NCI-H526 treated with DMSO at 0.1 percent for 48 hours (cell line): ENCODE measurements at places on chromosomes 1 and 21.

- peak; percentile 16 for DNase-seq
These were observed 68.8 kb upstream of the WDR26 start for GRCh38 chr1:224503161-224504118.

GRCh38 chr1:58785442-58786058, 1.7 kb upstream of the JUN start:
- peak; percentile 78 for DNase-seq

DNA sequence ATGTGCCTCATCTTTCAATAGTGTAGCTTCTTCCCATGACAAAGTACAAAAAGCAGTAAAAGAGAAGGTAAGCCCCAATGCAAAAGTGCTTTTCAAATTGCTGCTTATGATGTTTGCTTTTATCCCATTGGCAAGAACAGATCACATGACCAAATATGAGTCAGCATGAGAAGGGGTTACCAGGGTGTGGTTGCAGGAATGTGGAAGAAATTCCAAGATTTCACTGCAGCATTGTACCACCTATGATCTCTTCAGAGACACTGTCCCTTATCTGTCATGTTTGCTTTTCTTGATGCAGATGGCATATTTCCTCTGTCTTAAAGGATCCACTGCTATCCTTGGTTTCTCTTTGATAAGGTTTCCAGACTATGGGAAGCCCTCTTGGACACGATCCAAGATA, 1006.9 kb upstream of the PRMT6 start:
- DNase-seq: no peak

DNA sequence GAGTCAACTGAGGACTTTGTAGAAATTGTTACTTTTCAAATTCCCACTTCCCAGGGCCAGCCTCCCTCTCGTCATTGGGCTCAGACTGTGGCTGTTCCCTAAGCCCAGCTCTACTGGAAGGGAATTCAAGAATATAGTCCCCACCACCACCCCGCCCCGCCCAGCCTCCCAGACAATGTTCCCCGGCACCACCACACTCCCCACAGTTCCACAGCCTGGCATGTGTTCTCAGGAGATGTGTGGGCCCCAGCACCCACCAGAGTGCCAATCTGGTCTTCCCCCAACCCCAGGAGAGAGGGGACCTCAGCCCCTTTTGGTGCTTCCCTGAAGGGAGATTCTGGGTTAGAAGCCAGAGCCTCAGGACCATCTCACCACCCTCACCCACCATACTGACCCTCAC, 120.1 kb downstream of the SYT2 start:
- DNase-seq: no peak

GRCh38 chr1:184152434-184152898, 100.9 kb downstream of the TSEN15 start:
- DNase-seq: no peak

DNA sequence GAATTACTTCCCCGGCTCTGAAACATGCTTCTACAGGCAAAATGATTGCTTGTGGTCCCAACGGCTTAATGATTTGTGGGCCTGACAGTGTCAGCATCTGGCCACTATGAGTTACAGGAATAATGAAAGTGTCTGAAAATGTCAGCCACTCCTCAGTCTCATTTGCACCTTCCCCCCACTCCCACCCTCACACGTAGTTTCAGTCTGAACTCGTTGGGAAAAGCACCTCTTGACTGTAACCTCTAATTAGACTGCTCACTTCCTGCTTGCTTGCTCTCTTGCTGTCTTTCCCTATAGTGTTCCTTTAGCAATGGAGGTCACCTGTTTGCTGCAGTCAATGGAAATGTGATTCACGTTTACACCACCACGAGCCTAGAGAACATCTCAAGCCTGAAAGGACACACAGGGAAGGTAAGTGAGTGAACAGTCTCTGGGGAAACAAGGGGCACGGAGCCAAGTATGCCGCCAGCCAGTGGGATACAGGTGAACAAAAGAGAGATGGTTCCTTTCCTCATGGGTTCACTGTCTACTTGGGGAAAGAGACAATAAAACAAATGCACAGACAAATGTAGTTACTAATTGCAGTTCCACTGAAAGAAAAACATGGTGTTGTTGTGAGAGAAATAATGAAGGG, 27.1 kb downstream of the CFAP57 start:
- DNase-seq: no peak

DNA sequence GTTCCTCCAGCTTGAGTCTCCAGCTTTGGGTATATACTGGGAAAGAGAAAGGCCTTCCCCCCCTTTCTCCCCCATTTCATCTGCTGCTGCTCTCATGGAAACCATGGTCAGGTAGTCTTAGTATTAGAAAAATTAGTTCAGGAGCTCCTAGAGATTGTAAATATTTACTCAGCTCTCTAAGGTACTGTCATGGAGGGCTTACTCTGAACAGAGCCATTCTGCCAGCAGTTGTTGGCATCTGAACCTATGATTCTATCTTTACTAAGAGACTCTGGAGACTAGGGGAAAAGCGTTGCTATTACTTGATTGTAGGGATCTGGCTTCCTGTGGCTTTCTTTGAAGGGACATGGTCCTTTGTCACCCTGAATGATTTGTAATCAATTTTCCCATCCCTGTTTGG, 6.1 kb downstream of the INTS3 start:
- no peak for DNase-seq

GRCh38 chr1:188062456-188062855, 1233.7 kb downstream of the PLA2G4A start:
- DNase-seq: no peak

- no peak for DNase-seq
These were observed 108.9 kb upstream of the PDC start for GRCh38 chr1:186569856-186570255.

DNA sequence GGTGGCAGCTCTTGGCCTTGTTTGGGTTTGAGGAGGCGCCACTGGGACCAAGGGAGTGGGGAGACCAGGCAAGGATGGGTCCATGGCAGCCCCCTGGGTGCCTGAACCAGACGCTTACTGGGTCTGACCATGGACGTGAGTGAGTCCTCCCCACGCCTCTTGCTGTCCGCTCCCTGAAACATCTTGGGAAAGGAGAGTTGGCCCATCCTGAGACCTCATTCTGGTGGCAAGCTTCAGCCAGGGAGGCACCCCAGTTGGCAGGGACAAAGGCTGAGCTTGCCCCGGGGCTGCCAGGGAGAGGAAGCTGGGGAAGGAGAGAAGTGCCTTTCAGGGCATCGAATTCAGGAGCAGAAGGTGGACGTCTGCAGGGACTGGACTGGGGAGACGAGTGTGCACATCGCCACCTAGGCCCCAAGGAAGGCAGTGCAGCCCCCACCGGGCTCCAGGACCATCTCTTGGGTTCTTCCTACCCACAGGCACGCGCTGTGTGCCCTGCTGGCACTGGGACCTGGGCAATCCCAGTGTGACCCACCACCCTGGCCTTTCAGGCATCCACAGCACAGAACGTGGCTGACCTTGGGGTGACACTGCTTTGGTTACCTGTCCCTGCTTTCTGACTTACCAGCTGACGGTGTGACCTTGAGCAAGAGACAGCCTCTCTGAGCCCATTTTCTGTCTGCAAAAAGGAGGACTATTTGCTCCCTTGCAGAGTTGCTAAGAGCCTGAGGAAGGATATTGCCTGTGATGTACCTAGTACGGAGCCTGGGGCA, 132.9 kb upstream of the WNT4 start:
- DNase-seq: peak; percentile 21

- DNase-seq: no peak
These were observed 31.6 kb downstream of the VWA5B1 start for GRCh38 chr1:20322081-20322824.

DNA sequence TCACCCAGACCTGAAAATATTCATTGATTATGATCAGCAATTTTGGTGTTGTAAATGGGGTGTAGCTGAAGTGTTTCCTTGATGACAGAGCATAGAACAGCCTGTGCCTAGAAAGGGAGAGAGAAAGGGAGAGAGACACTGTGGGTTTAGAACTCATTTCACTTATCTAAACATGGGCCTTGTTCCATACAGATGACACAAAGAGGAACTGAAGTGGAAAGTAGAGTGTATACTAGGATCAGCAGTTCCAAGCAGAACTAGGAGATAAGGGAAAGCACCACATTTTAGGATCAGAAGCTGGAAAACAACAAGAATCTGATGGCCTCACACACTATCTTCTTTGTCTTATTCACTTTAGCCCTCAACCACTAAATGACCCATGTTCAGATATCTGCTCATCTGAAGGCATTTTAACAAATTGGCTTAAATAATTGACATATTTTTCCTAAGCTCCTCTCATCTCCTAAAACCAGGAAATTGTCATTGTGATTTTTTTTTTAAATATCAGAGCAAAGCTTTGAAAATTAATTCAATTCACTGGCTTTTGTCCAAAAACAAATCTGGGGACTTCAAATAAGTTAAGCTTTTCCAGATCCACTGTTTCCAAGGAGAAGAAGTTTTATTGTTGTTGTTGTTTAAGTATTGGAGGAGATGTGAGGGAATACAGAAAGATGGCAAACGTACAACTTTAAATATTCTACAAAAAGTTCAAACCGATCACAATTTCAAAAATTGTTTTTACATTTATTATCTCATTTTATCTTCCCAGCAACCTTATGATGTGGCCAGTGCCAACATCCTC, 103.8 kb downstream of the LYPLAL1 start:
- DNase-seq: no peak

GRCh38 chr1:218464871-218465270, 119.7 kb downstream of the TGFB2 start:
- no peak for DNase-seq

DNA sequence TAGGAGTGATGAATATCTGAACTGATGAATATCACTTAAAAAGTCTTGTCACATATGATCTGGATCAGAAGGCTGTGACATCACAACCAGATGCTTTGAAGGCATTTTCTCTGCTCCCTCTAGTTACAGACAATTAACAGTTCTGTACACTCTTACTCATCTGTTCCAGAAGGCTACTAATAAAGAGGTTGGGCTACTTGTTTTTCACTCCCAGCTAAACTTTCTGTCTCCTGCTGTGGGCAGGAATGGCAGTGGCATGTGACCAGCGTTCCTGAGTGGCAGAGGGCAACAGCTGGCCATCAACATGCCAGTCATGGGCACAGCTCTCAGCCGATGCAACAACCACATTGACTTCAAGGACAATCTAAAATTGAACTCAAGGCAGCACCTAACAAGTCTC, 66.7 kb downstream of the SLC45A1 start:
- no peak for DNase-seq

- DNase-seq: no peak
These were observed 19.6 kb upstream of the SPOCD1 start for GRCh38 chr1:31835415-31835814.

DNA sequence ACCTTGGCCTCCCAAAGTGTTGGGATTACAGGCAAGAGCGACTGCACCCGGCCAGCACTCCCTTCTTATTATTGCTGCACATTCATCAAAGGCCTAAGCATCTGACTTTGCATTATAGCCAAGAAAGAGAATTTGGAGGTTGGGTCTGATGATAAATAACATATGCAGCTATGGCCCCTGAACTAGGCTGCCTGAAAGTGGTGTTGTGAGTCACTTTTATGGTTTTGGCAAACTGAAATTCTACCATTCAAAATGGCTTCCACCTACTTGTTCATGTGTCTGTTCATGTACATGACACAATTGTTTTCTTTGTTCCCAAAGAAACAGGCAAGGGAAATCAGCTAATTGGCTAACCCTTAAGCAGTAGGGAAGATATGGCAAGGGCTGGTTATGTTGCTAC, 25.0 kb upstream of the UAP1 start:
- DNase-seq: no peak

GRCh38 chr1:20403423-20404145, 82.4 kb downstream of the CAMK2N1 start:
- DNase-seq: no peak

DNA sequence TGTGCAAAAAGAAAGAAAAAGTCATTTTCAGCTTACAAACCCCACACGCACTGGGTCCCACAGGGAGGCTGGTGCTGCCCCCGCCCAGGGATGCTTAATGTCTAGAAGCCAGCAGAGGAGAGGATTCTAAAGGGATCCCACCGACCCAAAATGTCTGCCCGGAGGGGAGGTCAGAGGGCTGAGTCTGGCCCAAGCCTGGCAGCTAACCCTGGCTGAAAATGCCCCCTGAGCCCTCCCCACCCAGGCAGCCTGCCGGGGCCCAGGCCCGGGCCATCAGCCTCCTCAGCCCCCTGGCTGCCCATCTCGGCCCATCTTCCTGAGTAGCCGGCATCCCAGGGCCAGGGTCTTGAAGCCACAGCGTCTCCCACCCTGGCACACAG, 33.5 kb downstream of the ACOT7 start:
- DNase-seq: no peak

- DNase-seq: no peak
These were observed 5.1 kb downstream of the KCNJ9 start for GRCh38 chr1:160086456-160086892.

DNA sequence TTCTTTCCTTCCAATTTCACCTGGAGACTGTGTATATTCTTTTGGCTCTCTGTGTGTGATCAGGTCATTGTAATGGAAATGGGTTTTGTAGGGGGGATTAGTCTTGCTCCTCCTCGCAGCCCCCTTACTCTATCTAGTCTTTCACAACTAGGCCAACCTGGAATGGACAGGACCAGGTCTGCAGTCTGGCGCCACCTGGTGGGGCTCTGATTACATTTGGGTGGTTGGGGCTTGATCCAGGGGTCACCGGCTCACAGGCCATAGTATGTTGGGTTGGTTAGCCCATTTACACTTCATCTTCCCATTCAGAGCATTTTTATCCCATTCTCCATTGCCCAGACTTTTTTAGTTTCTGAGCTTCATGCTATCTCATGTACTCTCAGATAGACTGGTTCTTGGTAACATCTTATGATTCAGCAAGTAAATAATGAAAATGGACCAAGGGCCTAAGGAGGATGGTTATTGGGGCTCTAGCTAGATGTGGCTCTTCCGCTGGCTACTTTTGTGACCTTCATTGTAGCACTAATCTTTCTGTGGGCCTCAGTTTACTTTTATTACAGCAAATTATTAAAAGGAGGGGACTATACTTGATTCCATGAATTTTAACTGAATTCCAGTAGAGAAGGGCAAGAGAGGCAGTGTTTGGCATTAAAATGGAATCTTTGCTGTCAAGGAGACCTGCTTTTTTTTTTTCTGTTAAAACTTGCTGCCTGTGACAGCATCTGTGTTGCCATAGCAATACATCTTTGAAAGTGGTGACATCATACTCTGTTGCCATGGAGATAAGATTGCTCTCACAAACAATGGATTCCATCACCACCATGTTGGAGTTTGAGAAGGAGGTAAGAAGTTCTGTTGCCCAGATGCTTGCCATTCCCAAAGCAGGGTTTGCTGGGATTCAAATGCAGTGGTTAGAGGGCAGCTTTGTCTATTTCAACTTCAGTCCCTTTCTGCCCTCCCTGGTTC, 150.1 kb downstream of the PLXNA2 start:
- no peak for DNase-seq

DNA sequence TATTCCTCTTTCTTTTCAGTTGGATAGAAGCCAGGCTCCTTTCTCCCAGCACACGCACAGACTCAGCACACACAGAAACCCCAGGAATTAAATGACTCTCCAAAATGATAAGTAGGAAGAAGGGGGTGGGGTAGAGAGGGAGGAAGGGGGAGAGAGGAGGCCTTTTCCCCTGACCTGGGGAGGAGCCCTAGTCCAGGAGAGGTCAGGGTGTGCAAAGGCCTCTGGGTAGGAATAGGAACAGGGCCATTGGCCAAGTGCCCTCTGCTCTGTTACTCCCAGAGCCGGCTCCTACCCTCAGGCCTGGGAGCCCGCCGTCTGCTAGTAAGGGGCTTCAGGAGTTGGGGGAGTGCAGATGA, 35.6 kb upstream of the PUM1 start:
- no peak for DNase-seq

- no peak for DNase-seq
These were observed 72.4 kb downstream of the PLXNA2 start for GRCh38 chr1:208171616-208172422.

- DNase-seq: no peak
These were observed 22.5 kb downstream of the VPS26C start for GRCh38 chr21:37244501-37245095.
